Activated naive CD4-positive, alpha-beta T cell treated with anti-CD3 and anti-CD28 coated beads, Interleukin-2, amount 50 U/mL, for 72 hours (primary cell): ENCODE measurements at places on chromosomes 2 and 18. TPM values are rescaled to one million over a fixed set of nuclear protein-coding genes. Genes with fewer than 3 reads are reported as not detected.

DNA sequence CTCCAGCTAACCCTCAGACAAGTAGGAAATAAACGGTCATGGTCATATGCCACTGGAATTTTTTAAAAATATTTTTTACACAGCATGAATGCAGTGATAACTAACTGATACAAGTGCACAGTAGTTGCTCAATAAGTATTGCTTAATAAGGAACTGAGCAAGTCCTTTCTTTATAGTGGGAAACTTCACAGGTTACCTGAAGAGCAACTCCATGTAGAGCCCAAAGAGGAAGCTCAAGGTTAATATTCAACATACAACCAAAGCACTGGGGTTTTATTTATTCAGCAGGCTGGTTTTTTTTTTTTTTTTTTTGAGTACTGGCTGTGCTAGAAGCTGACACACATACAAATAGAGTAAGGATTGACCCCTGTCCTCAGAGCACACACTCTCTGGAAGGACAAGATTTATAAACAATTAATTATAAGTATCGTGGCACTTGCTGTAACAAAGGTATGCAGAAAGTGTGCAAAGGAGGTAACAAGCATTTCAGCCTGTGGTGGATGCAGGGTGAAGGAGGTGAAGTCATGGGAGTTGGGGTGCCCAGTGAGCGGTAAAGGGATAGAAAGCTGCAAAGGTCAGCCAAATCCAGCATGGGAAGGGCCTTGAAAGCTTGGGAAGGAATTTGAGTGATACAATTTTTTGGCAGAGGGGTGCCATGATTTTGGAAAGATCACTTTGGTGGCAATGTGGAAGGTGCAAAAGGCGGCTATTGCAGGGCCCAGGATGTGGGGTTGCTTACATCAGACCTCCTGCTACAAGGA is 52.7 kb downstream of the ATOH8 start:
- DNase-seq, result no peak

DNA sequence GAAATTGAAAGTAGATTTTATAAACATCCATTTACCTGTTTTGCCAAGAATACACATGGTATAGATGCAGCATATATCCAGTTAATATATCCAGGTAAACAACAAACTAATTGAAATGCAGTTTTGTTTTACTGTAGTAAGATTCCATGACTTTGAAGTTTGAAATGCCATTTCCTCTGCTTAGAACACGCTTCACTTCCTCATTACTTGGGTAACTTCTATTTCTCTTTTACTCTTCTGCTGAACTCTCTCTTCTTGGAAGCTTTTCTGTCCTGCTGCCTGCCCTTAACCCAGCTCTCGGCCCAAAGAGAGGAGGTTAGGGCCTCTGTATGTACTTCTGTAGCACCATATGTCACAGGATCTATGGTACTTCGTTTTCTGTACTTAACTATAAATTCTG is 14.1 kb upstream of the IL1RL2 start:
- DNase-seq, result no peak

Gene CAPN13
- not detected for total RNA-seq

Gene FOXI3
- total RNA-seq, result not detected

Gene ANTXR1
- not detected for total RNA-seq

GRCh38 chr2:212361174-212361756 is 177.3 kb downstream of the ERBB4 start:
- no peak for DNase-seq

Gene GPR45
- total RNA-seq, result not detected

Gene PCGF1
- 26.2 TPM for total RNA-seq

Gene FAM228A
- total RNA-seq, result 0.14 TPM

DNA sequence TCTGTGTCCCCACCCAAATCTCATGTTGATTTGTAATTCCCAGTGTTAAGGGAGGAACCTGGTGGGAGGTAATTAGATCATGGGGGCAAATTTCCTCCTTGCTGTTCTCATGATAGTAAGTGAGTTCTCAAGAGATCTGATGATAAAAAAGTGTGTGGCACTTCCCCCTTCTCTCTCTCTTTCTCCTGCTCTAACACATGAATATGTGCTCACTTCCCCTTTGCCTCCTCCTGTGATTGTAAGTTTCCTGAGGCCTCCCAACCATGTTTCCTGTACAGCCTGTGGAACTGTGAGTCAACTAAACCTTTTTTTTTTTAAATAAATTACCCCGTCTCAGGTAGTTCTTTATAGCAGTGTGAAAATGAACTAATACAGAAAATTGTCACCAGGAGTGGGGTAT is 380.0 kb downstream of the MEIS1 start:
- no peak for DNase-seq

Gene DNAJC5G
- not detected for total RNA-seq

DNA sequence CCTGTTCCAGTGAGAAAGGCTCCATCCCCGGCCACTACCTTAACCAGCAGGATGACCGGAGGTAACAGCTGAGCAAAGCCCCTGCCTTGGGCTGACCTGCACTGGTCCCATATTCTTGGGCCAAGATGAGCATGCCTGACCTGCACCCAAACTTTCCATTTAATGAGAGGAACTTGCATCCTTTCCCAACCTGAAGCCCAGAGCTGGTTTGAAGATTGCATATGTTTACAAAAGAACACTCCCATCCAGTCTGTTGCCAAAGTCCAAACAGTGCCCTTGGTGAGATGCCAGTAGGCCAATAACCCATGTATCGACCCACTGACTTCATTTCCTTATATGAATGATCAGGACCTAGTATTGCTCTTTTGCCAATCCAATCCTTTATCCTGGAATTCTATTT is 5.5 kb upstream of the NPAS2 start:
- DNase-seq, result no peak

- DNase-seq, result no peak
These were observed 7.0 kb upstream of the PAX3 start for GRCh38 chr2:222305516-222306392.

Gene TXNDC2
- not detected for total RNA-seq
